IPS DF 6.9 (cell line): ENCODE measurements at places on chromosomes 6 and 20.

- no peak overlapping the region for H3K27ac ChIP-seq
- H3K36me3 ChIP-seq, result no peaks in the 10 kb centered on the region
- no peak for DNase-seq
- peaks cover 12% of the 10 kb centered on the region for H3K4me1 ChIP-seq
- H3K4me3 ChIP-seq, result no peak overlapping the region
- no peaks in the 10 kb centered on the region for H3K27me3 ChIP-seq
These were observed 80.3 kb downstream of the JARID2 start for GRCh38 chr6:15326067-15326614.

DNA sequence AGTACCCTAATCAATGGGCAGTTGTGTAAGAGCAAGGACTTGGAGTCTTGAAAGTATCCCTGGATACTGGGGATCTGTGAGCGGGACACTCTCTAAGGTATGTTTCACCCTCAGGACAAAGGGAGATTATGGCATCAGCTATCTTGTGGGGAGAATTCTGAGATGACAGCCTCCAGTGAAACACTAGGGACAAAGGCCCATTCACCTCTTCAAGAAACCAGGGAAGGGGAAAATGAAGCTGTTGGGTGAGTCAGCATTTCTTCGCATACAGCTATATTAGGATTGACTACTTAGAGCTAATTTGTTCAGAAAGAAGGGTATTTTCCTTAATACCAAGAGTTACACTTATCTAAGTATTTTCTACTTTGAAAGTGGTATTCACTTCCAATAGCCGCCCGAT lies 35.9 kb downstream of the OPN5 start:
- H3K4me1 ChIP-seq, result no peaks in the 10 kb centered on the region
- no peak overlapping the region for H3K27ac ChIP-seq
- no peak for DNase-seq
- no peaks in the 10 kb centered on the region for H3K27me3 ChIP-seq

DNA sequence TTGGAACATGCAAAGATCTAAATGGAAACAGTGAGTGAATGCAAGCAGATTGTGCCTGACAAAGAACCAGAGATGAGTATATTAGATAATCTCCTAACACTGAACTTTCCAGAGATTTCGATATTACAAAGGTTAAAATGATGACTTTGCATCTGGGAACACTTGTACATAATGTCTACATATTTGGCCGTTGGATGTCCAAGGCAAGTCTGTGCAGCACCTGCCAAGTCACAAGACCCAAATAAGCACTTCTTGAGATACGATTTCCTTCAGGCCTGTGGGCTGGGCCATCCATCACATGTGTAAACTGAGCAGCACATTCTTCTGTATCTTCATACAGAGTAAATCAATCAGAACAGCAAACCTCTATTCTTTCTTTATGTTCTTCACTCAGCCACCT lies 32.5 kb upstream of the SMLR1 start:
- 0 out of 2 replicates have a peak, but pooled peaks cover 1% of the 10 kb centered on the region for H3K4me1 ChIP-seq
- no peak overlapping the region for H3K27ac ChIP-seq
- H3K36me3 ChIP-seq, result no peaks in the 10 kb centered on the region
- H3K27me3 ChIP-seq, result no peaks in the 10 kb centered on the region
- no peak overlapping the region for H3K4me3 ChIP-seq

DNA sequence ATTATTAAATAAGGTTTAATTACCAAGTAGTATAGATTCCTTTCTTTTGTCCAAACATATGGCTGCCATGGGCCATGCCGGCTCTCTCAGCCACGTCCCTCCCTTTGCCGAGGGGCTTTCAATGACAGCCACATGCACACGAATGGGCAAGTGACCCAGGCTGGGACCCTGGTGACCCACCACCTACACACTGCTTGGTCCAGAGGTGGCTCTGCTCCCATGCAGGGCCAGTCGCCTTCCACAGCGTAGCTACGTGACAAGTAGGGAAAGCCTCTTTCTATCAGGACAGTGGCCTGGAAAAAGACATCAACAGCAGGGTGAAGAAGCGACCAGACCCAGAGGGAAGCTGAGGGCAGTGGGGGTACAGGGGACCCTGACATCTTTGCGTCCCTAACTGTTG lies 152.8 kb upstream of the CST7 start:
- no peak overlapping the region for H3K4me3 ChIP-seq
- H3K4me1 ChIP-seq, result no peaks in the 10 kb centered on the region
- no peak for DNase-seq
- no peaks in the 10 kb centered on the region for H3K36me3 ChIP-seq
- H3K27ac ChIP-seq, result no peak overlapping the region

DNA sequence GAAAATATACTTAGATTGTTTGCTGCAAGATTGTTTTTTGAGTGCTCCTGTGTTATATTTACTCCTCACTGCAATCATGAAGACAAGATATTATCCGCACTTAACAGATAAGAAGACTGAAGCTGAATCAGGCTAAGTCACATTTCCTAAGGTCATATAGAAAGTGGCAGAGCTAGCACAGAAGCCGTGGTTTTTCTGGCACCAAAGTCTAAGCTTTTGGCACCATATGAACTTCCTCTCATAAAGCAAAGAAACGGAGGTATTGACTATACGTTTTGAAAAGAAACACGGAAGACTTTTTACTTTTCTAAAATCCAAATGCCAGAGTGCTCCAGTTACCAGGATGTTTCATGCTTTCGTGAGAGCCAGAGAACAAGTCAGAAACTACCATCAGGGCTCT lies 9.3 kb upstream of the DTD1 start:
- H3K4me1 ChIP-seq, result 0 out of 2 replicates have a peak, but pooled peaks cover 3% of the 10 kb centered on the region
- no peaks in the 10 kb centered on the region for H3K36me3 ChIP-seq
- no peaks in the 10 kb centered on the region for H3K27me3 ChIP-seq
- no peak for DNase-seq
- no peak overlapping the region for H3K4me3 ChIP-seq

GRCh38 chr6:166169549-166170421 lies 2.1 kb upstream of the TBXT start:
- no peaks in the 10 kb centered on the region for H3K36me3 ChIP-seq
- H3K27ac ChIP-seq, result no peak overlapping the region
- H3K4me1 ChIP-seq, result peaks cover 6% of the 10 kb centered on the region; the same call in 1 of the 2 replicates
- no peak for DNase-seq
- no peak overlapping the region for H3K4me3 ChIP-seq
- peaks cover 70% of the 10 kb centered on the region for H3K27me3 ChIP-seq

GRCh38 chr6:130000526-130001421 lies 17.6 kb upstream of the L3MBTL3 start:
- no peak overlapping the region for H3K4me3 ChIP-seq
- H3K36me3 ChIP-seq, result no peaks in the 10 kb centered on the region
- no peak for DNase-seq
- H3K27ac ChIP-seq, result no peak overlapping the region
- no peaks in the 10 kb centered on the region for H3K27me3 ChIP-seq

DNA sequence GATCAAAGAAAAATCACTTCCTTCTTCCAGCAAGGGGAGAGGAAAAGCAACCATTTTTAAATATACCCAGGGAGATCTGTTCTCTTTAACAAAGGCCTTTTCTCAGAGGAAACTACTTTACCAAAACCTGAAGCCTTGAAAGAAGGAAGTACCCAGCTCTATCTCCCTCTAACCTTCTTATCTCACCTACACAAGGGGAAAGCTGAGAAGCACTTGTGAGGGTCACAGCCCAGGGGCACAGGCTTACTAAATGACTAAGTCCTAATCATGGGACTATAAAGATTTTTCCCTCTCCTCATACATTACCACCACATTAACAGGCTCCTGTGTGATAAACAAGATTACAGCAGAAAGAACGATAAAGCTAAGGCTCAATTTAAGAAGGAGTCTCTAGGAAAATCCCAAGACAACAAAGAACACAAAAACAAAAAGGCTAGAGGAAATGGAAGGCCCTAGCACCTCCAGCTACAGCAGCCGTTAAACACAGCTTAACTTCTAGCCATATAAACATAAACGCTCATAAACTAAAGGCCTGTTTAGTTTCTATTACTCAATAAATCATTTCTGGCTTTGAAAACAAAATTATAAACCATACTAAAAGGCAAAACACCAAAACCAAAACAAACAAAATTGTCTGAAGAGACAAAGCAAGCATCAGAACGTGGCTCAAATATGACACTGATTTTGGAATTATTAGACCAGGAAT lies 284.9 kb upstream of the ECI2 start:
- DNase-seq, result no peak
- H3K4me1 ChIP-seq, result no peaks in the 10 kb centered on the region
- H3K4me3 ChIP-seq, result no peak overlapping the region
- no peaks in the 10 kb centered on the region for H3K36me3 ChIP-seq
- no peak overlapping the region for H3K27ac ChIP-seq
- H3K27me3 ChIP-seq, result no peaks in the 10 kb centered on the region

DNA sequence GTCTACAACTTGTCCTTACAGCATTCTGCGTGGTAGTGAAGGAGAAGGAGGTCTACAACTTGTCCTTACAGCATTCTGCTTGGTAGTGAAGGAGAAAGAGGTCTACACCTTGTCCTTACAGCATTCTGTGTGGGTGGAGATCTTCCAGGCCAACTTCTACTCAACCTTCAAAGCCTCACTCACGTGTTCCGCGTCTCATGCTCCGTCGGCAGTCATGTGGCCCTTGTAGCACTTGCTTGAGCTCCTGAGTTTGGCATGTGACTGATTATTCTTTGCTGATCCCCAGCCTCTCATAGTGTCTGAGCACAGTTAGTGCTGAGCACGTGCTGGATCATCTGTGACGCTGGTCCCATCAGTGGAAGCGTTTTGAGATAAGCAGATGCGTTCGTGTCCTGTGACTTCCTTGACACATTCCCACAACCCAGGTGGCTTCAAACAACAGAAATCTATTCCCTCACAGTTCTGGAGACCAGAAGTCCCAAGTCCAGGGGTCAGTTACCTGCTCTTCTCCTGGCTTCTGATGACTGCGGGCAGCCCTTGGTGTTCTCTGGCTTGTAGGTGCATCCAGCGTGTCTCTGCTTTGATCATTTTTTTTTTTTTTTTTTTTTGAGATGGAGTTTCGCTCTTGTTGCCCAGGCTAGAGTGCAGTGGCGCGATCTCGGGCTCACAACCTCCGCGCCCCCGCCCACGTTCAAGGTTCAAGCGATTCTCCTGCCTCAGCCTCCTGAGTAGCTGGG lies 2.6 kb downstream of the SS18L1 start:
- H3K4me3 ChIP-seq, result no peak overlapping the region
- peaks cover 7% of the 10 kb centered on the region for H3K4me1 ChIP-seq
- no peak overlapping the region for H3K27ac ChIP-seq
- H3K36me3 ChIP-seq, result no peaks in the 10 kb centered on the region

DNA sequence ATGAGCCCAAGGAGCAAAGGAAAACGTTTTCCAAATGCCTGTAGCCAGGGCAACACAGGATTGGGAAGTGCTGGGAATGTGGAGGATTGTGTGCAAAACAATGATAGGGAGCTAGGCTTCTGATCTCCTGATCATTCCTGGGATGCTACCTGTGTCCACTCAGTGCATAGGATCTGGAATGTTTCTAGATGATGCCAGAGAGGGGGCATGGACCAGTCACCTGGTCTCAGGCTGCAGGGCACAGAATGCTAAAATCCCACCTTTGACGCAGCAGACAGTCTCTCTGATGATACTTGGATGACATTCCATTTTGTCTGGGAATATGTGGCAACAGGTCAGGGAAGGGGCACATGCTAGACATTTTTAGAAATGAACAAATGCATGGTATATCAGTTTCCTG lies 128.9 kb downstream of the CLIC5 start:
- H3K4me3 ChIP-seq, result no peak overlapping the region
- no peak for DNase-seq
- no peaks in the 10 kb centered on the region for H3K27me3 ChIP-seq
- H3K36me3 ChIP-seq, result no peaks in the 10 kb centered on the region
- no peak overlapping the region for H3K27ac ChIP-seq
- no peaks in the 10 kb centered on the region for H3K4me1 ChIP-seq

- no peak for DNase-seq
- no peaks in the 10 kb centered on the region for H3K36me3 ChIP-seq
- no peaks in the 10 kb centered on the region for H3K27me3 ChIP-seq
- no peaks in the 10 kb centered on the region for H3K4me1 ChIP-seq
These were observed 22.5 kb upstream of the RNGTT start for GRCh38 chr6:88985901-88986300.

GRCh38 chr6:16399158-16399557 lies 160.8 kb downstream of the GMPR start:
- H3K4me1 ChIP-seq, result no peaks in the 10 kb centered on the region
- H3K4me3 ChIP-seq, result no peak overlapping the region
- no peak for DNase-seq

GRCh38 chr6:6711832-6712448 lies 123.4 kb downstream of the LY86 start:
- peaks cover 2% of the 10 kb centered on the region; the same call in 1 of the 2 replicates for H3K4me1 ChIP-seq
- H3K27ac ChIP-seq, result no peak overlapping the region
- no peak for DNase-seq
- H3K27me3 ChIP-seq, result no peaks in the 10 kb centered on the region

GRCh38 chr20:14700639-14700960 lies 363.2 kb upstream of the FLRT3 start:
- no peak for DNase-seq
- no peaks in the 10 kb centered on the region for H3K4me1 ChIP-seq
- no peak overlapping the region for H3K27ac ChIP-seq

GRCh38 chr20:20638878-20639277 lies 73.6 kb downstream of the RALGAPA2 start:
- peaks cover 4% of the 10 kb centered on the region; the same call in 1 of the 2 replicates for H3K36me3 ChIP-seq
- H3K4me1 ChIP-seq, result no peaks in the 10 kb centered on the region
- H3K27ac ChIP-seq, result no peak overlapping the region
- H3K4me3 ChIP-seq, result no peak overlapping the region
- H3K27me3 ChIP-seq, result no peaks in the 10 kb centered on the region

DNA sequence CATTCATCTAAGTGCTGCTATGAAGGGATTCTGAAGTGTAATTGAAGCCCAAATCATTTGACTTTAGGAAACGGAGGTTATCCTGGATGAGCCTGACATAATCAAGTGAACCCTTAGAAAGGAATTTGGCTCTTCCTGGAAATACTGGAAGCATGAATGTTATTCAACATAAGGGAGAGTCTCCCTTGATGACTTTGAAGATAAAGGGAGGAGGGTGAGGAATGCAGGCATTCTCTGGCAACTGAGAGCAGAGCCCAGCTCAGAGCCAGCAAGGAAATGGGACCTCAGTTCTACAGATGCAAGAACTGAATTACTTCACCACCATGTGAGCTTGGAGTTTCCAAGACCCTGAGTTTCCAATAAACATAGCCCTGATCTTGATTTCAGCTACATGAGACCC lies 168.2 kb downstream of the DLL1 start:
- H3K36me3 ChIP-seq, result no peaks in the 10 kb centered on the region
- H3K27ac ChIP-seq, result no peak overlapping the region
- no peaks in the 10 kb centered on the region for H3K27me3 ChIP-seq
- no peaks in the 10 kb centered on the region; the same call in 1 of the 2 replicates for H3K4me1 ChIP-seq

DNA sequence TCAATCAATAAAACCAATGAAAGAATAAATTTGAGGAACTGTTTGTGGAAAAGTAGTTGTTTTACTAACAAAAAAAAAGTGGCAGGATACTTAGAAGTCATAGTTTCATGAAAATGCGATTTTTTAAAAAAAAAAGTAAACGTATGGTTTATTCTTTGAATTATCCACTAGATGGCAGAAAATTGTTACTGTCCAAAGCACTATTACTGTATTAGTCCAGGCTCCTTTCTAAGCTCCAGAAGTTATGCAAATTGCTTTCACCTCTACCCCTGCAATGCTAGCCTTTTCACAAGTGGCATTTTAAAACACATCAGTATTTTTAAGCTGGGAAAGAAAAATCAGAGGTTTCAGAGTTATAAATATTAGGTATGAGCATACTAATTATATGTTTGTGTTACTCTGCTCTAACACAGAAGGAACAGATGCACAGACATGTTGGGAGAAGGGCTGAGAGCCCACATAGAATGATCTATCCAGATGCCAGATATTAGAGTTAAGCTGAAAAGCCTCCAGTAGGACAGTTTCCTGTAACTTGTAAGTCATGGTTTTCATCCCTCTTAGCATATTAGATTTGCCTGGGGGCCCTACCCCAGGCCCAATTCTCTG lies 63.9 kb downstream of the FHL5 start:
- no peak for DNase-seq
- no peak overlapping the region for H3K4me3 ChIP-seq
- H3K36me3 ChIP-seq, result no peaks in the 10 kb centered on the region
- H3K4me1 ChIP-seq, result no peaks in the 10 kb centered on the region
- H3K27ac ChIP-seq, result no peak overlapping the region
